T-helper 2 cell (primary cell): ENCODE measurements at places on chromosomes 11 and 22.
A peak's percentile ranks its signal among the peaks of the same experiment; 100 is the strongest.

GRCh38 chr11:133577403-133577802 lies 45.1 kb upstream of the OPCML start:
- no peak for DNase-seq

GRCh38 chr22:43319661-43320486 lies 23.3 kb downstream of the SCUBE1 start:
- DNase-seq, result no peak

GRCh38 chr11:124202951-124203350 lies 19.8 kb downstream of the OR10D3 start:
- DNase-seq, result no peak

GRCh38 chr11:72483412-72484186 lies 49.3 kb upstream of the CLPB start:
- no peak for DNase-seq

GRCh38 chr11:59225017-59225416 lies 12.3 kb upstream of the MPEG1 start:
- no peak for DNase-seq

DNA sequence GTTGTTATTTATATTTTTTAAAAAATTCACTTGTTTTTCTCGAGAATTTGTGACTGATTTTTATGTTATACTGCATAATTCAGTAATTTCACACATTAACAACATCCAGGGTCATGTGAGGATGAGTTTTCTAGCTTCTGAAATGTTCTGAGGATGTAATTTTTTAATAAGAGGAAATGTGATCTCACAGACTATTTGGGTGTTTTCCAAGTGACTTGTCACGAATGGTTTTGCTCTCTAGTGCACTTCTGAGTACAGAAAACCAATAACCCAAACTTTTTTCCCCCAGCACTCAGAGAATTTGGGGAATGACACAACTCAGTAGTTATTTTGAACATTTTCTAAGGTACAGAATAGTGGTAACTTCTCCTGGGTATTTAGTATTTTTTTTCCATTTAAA lies 821.1 kb upstream of the ARHGAP42 start:
- no peak for DNase-seq

DNA sequence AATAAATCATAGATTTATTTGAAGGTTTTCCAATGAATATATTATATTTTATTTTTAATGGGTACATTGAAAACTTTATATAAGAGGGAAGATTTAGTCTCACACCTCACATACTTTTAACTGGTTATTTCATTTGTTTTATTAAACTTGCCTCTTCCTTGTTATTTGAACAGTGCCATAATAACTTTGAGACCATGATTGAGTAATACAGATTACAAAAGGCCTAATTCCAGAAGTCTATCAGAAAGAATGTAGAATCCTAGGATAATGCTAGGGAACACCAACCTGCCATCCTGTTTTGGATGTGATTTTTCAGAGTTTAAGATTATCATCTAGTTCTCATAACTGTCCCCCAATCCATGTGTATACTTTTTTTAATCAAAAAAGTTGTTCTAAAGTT lies 102.7 kb upstream of the BIRC3 start:
- DNase-seq, result no peak

GRCh38 chr11:70810681-70811080 lies 412.4 kb downstream of the CTTN start:
- DNase-seq, result no peak

- DNase-seq, result no peak
Observed at GRCh38 chr11:111808063-111808588, 41.9 kb upstream of the PPP2R1B start.

DNA sequence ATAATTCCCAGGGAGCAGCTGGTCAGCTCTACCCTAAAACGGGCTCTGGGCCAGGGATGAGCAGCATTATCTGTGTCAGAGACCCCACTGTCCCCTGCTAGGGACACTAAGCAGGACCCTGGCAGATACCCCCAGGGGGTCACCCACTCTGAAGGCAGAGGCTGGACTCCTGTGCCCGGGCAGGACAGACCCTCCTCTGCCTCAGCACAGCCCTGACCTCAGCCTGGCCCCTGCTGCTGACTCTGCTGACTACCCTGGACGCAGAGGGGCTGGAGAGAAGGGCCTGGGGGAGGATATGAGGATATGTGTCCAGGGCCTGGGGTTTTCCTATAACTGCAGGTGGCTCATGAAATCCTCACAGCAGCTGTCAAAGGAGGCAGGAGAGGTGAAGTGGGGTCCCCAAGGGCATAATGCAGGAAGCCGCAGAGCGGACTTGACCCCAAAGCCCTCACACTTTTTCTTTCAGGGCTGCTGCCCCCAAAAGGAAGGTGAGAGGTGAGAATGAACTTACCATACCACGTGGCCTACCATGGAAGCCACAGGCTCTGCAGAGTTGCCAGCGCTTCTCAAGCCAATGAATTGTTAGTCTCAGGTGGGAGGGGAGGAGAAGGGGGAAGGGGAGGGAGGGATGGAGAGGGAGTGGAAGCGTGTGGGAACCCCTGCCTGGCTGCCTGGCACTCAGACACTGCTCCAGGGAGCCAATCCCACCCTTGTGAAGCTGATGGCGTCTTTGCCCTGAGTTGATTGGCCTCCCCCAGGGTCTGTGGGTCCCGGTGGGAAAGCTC lies 76.7 kb upstream of the WNT11 start:
- DNase-seq, result no peak

DNA sequence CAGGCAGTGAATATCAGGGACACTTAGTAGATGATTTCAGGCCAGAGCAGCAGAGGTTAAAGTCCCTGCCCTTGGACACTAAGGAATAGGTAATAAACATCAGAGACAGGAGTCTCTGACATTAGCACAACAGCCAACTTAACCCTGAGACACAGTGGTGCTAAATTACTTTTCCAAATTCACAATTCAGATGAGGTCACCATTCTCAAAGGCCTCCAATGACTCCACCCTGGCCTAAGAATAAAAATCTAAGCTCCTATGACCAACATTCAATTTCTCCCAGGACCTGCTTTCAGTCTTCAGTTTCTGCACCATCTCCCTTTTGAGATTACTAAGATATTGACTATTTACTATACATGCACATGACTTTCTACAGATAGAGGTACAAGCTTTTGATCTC lies 42.0 kb downstream of the BLID start:
- no peak for DNase-seq

- no peak for DNase-seq
Observed at GRCh38 chr11:131056036-131056435, 139.8 kb upstream of the SNX19 start.

GRCh38 chr22:48943567-48944432 lies 883.9 kb downstream of the BRD1 start:
- no peak for DNase-seq

DNA sequence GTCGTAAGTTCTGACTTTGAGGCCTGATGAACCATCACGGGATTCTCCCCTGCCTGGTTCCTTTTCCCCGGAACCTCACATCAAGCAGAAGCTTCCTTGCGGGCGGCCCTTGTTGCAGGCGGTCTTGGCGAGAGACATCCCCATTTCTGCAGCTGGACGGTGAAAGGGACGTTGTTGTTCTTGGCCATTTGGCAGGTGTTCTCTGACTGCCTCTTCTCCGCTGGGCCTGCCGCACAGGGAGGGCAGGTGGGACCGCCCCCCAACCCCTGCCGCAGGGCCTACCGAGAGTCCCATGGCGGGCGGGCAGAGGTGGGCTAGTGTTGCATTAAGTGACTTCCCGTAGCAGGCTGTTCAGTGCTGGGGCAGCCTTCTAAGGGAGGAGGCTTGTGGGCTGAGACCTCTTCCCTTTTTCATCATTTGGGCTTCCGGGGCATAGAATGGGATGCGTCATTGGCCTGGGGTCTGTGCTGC lies 26.9 kb upstream of the GRAMD4 start:
- DNase-seq, result no peak

DNA sequence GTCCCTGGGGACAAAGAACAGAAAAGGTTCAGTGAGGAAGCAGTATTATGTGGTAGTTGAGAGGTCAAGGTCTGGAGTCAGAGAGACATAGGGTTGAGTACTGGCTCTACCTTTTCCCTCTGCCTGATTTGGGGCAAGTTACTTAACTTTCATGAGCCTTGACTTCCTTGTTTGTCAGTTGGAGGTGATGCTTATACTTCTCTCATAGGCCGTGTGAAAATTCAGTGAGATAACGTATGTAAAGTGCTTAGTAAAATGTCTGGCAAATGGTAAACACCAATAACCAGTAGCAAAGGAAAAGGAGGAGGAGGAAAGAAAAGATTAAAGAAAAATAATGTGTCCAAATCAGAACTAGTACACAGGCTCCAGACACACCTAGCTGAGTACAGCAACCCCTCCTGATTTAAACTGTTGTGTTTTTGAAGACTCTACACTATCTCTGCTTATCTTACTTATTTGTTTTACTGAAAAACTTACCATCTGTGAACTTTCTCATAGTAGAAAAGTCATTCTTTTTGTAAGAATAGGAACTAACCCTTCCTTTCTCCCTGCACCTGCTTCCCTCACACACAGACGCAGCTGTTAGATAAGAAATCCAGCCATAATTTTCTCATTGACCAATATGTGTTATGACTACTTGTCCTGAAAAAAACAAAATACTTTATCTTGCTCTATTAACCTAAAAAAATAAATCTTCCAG lies 126.9 kb downstream of the CD44 start:
- no peak for DNase-seq

GRCh38 chr22:18152519-18152918 lies 2.5 kb downstream of the USP18 start:
- peak; percentile 9 for DNase-seq

DNA sequence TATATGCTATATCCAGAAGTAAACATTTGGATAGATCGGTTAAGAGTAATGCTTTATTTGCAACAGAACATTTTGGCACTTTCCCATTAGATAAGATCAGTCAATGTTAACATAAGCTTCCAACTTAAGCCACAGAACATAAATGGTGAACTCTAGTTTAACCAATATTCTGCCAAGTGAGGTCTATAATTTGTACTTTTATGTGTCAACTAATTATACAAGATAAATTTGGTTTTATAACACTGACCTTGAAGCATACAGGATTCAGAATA lies 23.5 kb upstream of the BLID start:
- no peak for DNase-seq

DNA sequence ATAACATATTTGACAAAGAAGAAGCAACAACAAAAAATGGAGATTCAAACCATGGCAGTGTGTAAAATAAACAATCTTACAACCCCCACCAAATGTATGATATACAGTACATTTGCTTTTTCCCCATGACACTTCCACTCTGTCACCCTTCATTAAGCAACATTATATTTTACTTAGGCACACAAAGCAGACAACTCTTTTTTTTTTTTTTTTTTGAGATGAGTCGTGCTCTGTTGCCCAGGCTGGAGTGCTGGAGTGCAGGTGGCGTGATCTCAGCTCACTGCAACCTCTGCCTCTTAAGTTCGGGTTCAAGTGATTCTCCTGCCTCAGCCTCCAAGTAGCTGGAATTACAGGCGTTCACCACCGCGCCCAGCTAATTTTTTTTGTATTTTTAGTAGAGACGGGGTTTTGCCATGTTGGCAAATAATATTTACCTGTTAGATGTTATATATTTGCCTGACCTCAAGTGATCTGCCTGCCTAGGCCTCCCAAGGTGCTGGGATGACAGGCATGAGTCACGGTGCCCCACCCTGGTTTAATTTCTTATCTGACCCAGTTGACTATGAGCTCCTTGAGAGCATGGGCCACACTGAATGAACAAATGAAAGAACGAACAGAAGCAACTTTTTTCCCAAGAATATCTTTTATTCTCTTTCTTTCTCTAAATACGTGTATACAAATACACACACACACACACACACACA lies 5.5 kb upstream of the PCF11 start:
- DNase-seq, result no peak

DNA sequence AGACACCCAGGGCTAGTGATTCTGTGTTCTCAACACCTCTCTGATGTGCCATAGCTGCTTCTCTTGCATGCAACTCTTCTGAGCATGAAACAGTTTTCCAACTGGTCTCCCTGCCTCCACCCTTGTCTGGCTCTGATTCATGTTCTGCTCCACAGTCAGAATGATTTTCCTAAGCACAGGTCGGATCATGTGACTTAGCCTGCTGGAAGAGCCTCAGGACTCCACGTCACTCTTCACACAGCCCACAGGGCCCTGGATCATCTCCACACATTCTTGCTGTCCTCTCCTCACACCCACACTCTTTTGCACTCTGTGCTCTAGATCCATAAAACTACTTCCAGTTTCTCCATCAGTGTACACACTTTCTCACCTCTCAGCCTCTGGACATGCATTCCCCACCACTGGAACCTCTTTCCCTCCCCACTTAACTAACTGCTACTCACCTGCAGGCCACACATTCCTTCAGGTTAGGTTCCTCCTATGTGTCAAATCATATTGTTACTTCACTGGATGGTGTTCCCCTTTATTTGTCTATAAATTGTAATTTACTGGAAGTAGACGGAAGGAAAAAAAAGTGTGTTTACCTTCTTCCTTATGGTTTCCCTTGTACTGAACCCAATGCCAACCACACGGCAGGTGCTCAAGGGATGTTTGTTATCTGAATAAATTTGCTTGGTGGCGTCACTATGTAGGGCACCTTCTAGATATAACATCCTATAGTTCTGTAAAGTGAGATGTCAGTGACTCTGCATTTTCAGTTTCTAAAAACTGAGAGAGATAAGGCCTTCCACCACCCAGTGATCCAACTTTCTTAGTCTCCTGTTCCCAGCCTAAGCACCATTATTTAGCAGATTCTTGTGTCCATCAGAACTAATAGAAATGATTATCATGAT lies 133.7 kb downstream of the ETS1 start:
- no peak for DNase-seq

- DNase-seq, result no peak
Observed at GRCh38 chr22:17818649-17819048, 44.4 kb upstream of the BID start.

DNA sequence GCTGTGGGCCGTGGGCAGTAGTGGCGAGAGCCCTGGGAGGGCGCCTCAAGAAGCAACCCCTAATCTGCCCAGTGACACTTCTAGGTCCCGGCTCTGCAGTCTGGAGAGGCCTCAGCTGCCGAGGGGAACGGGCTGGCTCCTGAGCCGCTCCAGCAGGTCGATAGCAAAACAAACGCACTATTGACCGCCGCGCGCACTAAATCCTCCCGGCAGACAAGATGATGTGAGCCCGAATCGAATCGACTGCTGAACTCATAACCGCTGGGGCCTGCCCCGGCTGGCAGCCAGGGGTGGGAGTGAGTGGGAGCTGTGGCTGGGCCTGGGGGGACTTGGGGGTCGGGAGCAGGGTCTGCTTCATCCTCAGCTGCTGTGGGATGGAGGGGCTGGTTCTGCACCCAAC lies 36.1 kb downstream of the FLRT1 start:
- no peak for DNase-seq

GRCh38 chr11:61760946-61761345 lies 8.5 kb downstream of the MYRF start:
- no peak for DNase-seq

- no peak for DNase-seq
Observed at GRCh38 chr22:27880778-27881394, 38.2 kb downstream of the PITPNB start.

GRCh38 chr11:128302425-128303186 lies 284.8 kb downstream of the ETS1 start:
- DNase-seq, result peak; percentile 66
